ENCODE measurements at places on chromosomes 12 and 14. TPM values are rescaled to one million over a fixed set of nuclear protein-coding genes. Genes with fewer than 3 reads are reported as not detected.

DHRS7 gene
- total RNA-seq, result 1,170 TPM

JAG2 gene
- total RNA-seq, result 11.7 TPM

- peak; percentile 92 for DNase-seq
Observed at GRCh38 chr12:56628671-56629458, 1.3 kb downstream of the BAZ2A start.

DNA sequence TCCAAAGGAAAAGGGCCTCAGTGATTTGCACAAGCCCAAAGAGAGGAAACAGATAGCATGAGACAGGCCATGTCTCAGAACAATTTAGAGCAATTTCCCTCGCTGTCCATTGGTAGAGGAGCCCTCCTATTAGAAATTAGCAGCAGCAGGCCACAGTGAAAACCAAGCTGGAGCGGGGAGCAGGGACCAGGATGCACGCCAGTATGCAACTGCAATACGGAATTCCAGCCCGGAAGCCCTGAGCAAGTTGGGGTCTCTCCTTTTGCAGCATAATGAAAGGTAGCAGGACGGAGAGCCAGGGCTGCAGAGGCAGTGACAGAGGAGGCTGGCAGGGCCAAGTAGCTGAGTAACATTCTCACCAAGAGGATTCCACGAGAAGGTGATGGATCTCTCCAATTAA is 84.9 kb upstream of the CLMN start:
- no peak for DNase-seq

DNA sequence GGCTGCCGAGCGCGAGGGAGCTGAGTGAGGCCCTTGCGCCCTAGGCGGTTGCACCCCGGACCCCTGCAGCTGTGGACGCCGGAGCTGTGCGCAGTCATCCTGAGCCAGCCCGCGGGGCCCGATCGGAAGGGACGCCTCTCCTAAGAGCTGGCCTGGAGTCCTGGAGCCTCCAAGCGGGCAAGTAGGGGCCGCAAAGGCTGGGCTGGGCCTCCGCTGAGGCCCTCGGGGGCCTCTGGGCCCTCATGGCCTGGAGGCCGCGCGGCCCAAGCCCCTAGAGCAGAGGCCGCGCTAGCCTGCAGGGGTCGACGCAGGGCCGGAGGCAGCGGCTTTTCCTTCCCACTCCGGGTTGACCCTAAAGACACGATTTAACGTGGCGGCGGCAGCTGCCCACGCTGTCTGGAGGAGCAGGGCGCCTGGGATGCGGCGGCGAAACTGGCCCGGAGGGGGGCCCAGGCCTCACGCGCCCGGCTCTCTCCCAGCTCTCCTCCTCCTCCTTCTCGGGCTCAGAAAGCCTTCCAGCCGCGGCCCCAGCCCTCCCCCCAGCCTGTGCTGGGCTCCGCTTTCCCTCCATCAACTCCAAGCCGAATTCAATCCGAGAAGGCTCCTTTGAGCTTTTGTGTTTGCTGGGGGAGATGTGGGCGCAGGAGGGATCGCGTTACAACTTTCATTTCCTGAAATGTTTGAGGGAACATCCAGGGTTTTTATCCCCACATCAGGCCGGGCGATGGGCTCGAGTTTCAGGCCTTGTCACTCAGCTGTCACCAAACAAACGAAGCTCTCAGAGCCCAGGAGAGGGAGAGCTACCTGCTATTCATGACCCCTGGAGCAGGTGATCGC is 11.6 kb downstream of the SIX1 start:
- no peak for DNase-seq

GRCh38 chr12:59811991-59812390 is 216.2 kb downstream of the SLC16A7 start:
- DNase-seq, result no peak

DNA sequence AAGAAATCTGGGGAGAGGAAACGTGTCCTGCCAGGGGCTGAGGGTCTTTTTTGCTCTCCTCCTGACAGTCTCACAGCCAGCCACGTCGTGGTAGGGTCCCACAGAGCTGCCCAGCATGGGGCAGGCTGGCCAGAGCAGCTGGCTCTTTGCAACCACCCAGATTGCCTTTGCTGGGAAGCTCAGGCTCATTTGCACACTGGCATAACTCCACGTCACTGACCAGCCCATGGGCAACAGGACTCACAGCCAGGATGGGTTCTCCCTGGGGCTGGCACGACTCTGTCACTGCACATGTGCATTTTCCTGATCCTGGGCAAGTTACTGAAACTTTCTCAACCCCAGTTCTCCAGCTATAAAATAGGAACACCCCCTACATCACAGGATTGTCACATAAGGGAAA is 242.2 kb downstream of the DPF3 start:
- DNase-seq, result no peak

All from Peyer's patch (tissue), 4 donors.